ENCODE measurements at places on chromosomes 1 and 21.

DNA sequence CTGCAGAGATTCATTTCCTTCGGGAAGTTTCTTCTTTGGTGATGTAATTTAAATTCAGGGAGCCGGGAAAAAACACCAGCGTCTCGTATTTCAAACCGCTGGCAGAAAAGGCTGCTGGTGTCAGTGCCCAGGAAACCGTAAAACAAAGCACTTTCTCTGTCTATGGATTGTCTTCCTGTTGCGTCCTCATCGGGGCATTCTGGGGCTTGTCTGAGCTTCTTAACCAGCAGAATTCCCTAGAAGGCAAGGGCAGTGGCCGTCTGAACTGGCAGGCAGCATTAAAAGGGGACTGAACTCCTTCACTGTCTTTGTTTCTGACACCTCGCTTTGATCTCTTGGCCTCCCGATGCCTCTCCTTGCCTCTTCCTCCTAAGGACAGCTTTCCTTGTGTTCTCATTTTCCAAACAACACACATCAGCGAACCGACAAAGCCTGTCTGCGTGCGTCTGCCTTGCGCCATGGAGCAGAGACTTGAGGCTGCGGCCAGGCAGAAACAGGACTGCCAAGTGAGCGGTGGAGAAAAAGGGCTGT lies 391.6 kb upstream of the VAMP3 start:
- DNase-seq, result peak; percentile 64

DNA sequence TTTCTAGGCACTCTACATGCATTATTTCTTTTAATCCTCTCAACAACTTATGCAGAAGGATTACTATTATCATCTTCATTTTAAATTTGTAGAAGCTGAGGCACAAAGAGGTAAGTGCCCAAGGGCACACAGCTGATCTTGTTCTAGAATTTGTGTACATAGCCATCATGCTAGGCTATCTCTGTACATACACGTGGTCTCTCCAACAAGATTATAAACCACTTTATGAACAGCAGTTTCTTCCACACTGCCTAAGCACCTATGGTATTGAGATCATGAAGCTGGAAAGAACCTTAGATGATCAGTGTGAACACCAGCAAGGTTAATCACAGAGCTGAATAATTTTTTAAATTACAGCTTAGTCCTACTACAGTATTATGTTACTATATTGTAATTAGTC lies 28.9 kb downstream of the UCHL5 start:
- DNase-seq, result no peak

DNA sequence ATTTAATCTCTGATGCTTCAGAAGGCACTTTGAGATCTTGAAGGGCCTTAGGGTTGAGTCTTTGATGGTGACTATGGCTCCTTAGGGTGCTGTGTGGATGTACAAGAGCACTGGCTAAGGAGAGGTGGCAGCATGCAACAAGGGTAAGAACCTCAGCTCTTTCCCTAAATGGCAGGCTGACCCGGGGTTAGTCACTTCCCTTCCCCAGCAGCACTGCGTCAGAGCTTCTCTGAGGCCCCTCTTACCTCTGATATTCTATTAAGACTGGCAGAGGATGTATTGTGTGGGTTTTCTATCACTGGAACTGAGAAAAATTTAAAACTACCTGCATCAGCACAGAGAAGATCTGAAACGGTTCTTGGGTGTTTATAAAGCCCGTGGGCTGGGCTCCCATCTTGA lies 11.8 kb downstream of the C1orf116 start:
- no peak for DNase-seq

GRCh38 chr1:63973005-63973419 lies 199.2 kb downstream of the ROR1 start:
- no peak for DNase-seq

GRCh38 chr1:53411541-53412152 lies 47.6 kb upstream of the DMRTB1 start:
- no peak for DNase-seq

GRCh38 chr1:225811622-225812487 lies 1.9 kb downstream of the EPHX1 start:
- DNase-seq, result no peak

DNA sequence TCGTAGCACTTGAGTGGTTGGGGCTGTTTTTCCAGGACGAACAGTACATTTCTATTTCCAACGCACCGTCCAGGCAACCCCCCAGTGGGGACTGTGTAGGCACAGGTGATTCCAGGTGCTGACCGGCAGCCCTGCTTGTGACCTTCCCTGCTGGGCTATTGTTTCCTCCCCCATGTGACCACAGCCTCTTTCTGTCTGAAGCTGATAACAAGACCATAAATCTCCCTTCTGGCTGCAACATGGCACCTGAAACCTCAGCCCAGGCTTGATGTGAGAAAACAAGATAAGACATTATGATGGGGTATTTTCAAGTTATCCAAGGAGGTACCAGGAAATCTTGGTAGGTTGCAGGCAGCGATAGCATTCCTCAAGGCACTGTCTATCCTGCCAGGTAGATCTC lies 48.2 kb downstream of the HLX start:
- DNase-seq, result no peak

GRCh38 chr1:48329486-48329885 lies 107.0 kb downstream of the SLC5A9 start:
- no peak for DNase-seq

DNA sequence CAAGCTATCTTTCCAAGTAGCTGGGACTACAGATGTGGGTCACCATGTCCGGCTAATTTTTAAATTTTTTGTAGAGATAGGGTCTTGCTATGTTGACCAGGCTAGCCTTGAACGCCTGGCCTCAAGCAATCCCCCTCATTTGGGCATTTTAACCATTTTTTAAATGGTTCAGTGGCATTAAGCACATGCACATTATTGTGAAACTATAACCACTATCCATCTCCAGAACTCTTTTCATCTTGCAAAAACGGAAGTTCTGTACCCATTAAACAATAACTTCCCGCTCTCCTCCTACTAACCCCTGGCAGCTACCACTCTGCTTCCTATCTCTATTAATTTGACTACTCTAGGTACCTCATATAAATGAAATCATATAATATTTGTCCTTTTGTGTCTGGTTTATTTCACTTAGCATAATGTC lies 4.8 kb upstream of the IL6R start:
- no peak for DNase-seq

DNA sequence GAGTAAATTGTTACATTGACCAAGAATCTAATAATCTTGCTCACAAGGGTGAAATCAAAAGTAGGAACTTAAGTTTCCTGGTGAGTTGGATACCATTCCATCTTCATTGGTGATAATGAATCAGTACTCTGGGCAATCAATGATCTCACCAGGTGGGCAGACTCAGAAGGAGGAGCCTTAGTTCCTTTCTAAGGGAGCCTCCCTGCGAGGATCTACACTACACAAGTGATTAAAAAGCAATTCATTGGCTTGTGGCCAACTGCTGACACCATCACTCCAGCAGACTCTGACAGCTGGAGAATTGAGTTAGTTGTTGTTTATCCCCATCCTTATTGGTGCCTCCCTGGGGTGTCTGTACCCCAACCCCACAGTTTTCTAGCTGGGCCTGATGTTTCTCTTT lies 84.1 kb upstream of the VANGL1 start:
- DNase-seq, result no peak

DNA sequence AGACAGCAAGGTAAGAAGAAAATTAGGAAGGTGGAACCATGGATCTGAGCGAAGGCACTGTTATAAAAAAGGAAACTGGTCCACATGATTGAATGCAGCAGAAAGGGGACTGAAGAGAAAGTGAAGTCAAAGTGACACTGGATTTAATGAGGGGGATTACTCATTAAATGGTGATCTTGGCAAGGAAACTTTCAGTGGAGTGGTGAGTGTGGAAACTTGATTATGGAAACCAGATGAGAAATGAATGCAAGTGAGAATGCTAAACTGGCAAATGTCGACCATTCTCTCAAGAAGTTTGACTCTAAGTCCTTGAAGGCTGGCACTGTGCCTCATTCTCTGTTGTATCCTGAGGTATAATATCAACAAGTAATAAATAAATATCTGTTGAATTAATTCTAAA lies 23.3 kb downstream of the COLGALT2 start:
- DNase-seq, result no peak

- no peak for DNase-seq
Observed at GRCh38 chr1:3275471-3276340, 178.8 kb upstream of the ARHGEF16 start.

- DNase-seq, result no peak
Observed at GRCh38 chr1:222905151-222905550, 90.3 kb downstream of the DISP1 start.

DNA sequence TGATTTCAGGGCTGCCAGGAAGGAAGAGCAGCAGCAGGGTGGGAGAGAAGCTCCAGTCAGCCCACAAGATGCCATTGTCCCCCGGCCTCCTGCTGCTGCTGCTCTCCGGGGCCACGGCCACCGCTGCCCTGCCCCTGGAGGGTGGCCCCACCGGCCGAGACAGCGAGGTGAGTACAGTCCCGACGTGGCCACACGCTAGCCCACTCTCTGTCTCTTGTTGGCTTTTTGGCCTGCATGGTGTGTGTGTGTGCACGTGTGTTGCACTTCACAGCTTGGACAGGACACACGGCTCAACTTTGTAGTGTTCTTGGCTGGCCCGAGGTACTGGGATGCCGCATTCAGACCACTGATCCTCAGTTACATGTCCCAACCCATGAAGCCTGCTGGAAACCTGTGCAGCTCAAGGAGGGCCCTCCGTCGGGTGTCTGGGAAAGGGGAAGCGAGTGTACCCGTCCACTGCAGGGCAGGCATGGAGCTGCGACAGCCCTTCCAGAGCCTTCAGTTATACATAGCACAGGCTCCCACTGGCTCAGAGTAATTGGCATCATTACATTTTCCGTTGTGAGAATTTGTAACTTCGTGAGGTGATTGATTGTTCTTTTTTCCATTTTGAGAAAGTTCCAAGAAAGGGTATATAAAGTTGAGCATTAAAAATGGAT lies 454 bp downstream of the CORT start:
- DNase-seq, result no peak

- peak; percentile 58 for DNase-seq
Observed at GRCh38 chr1:29878501-29878900, 642.2 kb downstream of the PTPRU start.

DNA sequence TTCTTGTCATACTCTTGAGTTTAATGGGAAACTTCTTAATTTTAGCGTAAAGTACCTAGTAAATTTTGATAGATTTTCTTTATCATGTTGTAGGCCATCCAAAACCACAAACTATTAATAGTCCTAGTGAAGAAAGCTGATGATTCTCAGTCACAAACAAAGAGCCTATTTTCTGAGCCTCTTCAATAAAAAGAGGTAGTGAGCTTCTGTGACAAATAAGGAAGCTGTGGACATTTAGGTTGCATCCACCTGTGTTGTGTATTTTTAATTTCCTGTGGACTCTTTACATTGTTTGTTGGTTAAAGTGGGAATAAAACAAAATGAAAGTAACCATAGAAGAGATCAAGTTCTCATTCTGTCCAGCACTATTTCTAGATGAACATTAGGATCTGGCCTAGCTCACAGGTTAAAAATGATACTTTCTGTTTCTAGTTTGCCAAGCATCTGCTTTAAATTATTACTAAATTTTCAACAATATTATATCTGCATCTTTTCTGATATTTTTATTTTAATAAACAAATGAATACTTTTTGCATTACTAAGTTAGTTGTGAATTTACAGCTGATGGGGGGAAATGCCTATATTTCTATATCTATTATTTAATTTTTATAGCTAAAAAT lies 702.2 kb upstream of the ADGRL4 start:
- DNase-seq, result no peak

GRCh38 chr1:39711104-39711965 lies 20.1 kb upstream of the HPCAL4 start:
- DNase-seq, result no peak

GRCh38 chr21:26280775-26281174 lies 110.2 kb upstream of the APP start:
- peak; percentile 12 for DNase-seq

- DNase-seq, result no peak
Observed at GRCh38 chr21:29078869-29079767, 5.7 kb upstream of the CCT8 start.

GRCh38 chr1:116574581-116575291 lies 3.9 kb upstream of the CD58 start:
- peak; percentile 51 for DNase-seq

GRCh38 chr1:236315518-236315917 lies 33.8 kb upstream of the ERO1B start:
- DNase-seq, result no peak
